ENCODE measurements at places on chromosomes 13 and 19. TPM values are rescaled to one million over a fixed set of nuclear protein-coding genes. Genes with fewer than 3 reads are reported as not detected.

- DNase-seq, result no peak
Observed at GRCh38 chr13:74966275-74966674, 515.7 kb downstream of the TBC1D4 start.

DNA sequence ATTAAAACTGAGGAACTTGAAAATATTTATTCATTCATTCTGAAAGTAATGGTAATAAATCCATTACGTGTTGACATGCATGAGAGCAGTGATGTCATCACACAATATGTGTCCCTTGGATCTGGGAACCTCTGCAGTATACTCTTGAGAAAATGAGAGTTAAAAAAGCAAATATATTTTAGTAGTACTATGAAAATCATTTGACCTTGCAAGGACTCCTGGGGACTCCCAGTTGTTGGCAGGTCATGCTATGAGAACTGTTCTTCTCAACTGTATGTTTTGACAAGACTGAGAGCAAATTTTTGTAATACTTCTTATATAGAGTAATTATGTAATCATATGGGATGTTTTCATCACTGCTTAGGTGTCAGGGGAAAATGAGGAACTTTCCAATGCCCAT, 249.4 kb downstream of the PCCA start:
- DNase-seq, result no peak

DNA sequence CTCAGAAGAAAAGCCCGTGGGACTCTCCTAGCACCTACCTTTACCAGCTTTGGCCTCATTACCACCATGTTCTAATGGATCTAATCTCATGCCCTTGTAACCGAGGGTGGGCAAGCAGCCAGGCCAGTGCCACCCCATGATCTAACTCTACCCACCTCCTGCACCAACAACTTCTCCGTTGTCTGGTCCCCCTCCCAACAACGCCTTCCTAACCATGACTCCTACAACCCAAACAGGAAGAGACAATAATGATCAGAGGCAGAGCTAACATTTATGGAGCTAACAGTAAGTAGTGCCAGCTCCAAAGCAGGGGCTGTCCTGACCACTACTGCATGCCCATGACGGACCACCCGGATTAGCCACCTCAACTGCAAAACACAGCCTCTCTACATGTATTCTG, 3.5 kb downstream of the USP12 start:
- DNase-seq, result no peak

DNA sequence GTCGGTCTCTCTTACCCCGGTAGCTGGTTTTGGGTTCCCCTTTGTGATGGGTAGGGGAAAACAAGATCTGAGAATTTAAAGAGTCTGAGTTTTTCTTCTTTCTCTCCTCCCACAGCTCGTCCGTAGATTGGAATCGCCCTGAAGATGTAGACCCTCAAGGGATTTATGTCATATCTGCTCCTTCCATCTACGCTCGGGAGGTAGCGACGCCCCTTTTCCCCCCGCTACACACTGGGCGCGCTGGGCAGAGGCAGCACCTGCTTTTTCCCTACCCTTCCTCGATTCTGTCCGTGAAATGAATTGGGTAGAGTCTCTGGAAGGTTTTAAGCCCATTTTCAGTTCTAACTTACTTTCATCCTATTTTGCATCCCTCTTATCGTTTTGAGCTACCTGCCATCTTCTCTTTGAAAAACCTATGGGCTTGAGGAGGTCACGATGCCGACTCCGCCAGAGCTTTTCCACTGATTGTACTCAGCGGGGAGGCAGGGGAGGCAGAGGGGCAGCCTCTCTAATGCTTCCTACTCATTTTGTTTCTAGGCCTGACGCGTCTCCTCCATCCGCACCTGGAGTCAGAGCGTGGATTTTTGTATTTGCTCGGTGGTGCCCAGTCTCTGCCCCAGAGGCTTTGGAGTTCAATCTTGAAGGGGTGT, 7.1 kb upstream of the SELENOV start:
- DNase-seq, result no peak

DNA sequence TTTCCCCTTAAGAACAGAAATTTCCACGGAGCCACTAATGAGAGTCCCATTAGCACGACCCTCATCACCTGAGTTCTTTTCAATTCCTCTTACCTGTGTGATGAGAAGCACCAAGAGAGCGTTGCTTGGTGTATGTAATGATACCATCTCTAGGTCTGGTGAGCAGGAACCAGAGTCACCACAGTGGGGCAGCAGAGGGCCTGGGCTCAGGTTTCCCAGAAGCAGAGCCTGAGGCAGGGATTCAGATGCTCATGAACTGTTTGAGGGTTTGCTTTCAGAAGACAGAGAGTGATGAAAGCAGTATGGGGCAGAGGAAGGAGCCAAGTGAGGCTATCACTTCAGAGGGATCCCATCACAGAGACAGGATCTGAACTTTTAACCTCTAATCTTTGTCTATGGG, 3.1 kb upstream of the PTPRH start:
- no peak for DNase-seq

DNA sequence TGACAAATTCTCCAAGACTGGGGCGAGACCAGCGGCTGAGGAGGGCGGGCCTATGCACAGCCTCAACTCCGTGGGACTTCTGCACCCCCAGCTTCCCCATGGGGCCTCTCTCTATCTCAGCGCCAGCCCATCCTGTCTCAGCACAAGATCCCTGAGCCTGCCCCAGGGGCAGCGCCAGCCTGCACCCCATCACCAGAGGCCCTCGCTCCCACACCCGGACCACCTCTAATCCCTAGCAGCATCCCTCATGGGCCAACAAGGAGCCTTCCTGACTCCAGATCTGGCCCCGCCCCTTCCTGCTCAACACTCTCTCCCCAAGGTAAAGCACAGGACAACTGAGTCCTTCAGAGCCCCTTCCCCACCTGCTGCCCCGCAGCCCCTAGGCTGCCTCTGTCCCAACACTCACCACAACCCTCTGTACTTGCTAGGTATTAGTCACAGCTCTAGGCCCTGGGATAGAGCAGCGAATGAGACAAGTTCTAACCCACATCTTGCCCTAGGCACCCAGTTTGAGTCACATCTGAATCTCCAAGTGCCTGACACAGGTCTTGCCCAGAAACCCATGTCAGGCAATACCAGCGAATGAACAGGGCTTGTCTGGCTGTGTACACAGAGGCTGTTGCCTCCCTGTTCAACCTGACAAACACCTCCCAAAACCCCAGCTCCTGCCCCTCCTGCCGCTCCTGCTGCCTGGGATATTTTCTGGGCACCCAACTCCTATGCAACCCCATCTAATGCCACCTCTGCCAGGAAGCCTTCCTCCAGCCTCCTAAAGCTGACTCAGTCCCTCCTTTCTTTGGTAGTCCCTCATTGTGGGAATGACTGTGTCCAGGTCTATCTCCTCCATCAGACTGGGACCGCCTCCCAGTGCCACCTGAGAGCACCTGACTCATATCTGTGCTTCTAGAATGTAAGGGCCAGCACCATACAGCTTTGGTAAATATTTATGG, 18.6 kb downstream of the GRIK5 start:
- no peak for DNase-seq

DNA sequence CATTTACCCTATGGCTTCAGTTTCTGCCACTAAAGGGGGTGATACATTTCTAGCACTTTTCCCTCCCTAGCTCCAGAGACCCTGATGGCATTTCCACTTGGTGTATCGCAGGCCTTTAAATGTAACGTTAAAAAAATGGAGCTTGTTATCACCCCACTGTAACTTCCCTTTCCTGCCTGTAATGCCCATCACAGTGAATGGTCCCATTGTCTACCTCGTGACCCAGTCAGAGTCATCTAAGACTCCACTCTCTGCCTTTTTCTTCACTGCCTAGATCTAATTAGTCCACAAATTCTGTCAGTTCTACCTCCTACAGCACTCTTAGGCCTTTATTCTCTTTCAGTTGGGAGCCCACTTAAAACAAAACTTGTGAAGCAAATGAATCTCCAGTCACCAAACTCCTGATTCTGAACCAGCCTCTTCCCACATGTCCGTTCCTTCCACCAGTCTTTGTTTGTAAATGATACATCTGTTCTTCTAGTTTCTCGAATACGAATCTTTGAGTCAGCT, 64.8 kb downstream of the NHLRC3 start:
- no peak for DNase-seq

- DNase-seq, result no peak
Observed at GRCh38 chr19:19417046-19417445, 11.6 kb downstream of the GATAD2A start.

- no peak for DNase-seq
Observed at GRCh38 chr19:296476-297225, 5.4 kb upstream of the PLPP2 start.

DNA sequence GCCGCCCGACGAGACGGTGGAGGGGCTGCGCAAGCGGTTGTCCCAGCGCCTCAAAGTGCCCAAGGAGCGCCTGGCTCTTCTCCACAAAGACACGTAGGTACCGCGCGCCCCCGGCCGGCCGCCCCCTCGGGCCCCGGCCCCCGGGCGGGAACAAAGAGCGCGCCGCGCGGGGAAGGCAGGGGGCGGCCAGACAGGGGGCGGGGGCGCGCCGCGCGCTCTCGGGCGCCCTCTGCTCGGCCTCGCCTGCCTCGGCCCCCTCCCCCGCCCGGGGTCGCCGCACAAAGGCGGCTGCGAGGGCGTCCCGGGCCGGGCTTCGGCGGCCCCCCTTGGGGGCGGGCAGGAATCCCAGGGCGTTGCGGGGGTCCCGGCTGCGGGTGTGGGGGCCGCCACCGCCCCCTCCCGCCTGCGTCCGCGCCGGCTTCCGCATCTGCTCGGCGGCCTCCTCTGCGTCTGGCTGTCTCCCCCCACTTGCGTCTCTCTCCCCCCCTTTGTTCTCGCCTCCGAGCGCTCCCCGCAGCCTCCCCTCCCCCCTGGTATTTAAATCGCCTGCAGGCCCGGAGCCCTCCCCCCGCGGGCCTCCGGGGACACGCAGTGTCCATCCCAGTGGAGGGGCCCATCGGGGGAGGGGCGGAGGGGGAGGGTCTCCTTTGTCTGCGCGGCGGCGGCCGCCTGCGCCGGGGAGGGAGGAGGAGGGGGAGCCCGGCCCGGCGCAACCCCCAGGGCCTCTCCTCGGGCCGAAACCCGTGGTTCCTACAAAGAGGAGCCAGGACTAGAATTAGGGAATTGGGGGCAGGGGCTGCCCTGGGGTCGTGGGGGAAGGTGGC, 2.3 kb downstream of the MIDN start:
- DNase-seq, result peak; percentile 59

GRCh38 chr13:114311387-114311786, 2.9 kb upstream of the CHAMP1 start:
- no peak for DNase-seq

DNA sequence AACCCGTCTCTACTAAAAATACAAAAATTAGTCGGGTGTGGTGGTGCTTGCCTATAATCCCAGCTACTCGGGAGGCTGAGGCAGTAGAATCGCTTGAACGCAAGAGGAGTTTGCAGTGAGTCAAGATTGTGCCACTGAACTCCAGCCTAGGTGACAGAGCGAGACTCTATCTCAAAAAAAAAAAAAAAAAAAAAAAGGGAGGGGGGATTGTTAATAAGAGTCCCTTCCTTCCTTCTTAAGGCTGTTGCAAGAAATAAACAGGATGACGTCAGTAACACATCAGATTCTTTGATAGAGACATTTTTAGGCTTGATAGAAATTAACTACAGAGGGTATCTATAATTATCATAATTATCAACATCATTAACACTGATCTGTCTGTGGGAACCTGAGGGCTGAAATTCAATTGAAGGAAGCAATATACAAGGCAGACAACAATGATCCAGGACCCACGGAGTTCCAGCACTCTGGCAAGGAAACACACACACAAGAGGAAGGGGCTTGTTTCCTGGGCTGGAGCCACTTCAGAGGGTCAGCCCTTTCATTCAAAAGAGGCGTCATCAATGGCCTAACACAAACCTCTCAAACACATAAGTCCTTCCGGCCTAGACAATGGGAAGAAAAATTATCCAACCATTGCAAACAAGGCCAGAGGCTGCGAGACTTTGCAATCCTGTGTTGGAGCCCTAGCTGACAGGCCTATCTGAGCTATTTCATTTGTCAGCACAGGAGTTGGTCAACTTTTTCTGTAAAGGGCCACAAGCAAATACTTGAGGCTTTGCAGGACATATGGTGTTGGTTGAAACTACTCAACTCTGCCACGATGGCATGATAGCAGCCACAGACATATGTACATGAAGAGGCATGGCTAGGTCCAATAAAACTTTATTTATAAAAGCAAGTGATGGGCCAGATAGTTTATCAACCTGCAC, 105.2 kb downstream of the INSR start:
- DNase-seq, result no peak

- DNase-seq, result no peak
Observed at GRCh38 chr19:16268676-16269319, 55.8 kb upstream of the KLF2 start.

DNA sequence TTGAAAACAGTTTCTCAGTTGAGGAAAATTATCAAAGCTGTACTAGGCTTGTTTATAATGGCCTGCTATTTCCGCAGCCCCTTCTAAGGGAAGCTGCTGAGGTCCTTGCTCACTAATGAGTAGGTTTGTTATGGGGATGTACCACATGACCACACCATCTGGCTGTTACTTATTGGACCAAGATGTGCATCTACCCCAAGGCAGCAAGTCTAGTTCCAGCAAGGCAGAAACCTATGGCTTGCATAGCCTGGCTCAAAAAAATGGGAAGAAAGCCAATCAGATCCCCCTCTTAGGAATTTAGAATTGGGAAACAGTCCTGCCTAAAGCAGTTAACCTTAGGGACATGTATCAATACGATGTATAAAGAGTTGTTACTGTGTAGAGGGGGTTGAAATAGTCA, 186.5 kb upstream of the SPRY2 start:
- DNase-seq, result no peak

DNA sequence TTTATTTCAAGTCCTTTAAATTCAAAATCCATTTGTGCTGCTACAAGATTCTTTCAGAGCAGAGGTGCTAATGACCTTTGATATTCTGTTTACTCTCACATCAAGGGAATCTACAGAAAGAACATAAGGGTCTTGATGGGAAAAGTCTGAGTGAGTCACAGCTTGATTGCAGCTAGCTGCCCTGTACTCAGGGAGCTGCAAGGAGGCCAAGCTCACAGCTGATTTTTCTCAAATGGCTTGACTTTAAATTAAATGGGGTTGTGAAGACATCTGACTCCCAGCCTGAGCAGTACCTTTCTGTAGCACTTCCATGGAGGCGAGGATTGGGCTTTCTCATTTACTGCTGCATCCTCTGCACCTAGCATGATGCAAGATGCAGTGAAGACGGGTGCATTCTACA, 62.5 kb downstream of the RAP2A start:
- no peak for DNase-seq

DNA sequence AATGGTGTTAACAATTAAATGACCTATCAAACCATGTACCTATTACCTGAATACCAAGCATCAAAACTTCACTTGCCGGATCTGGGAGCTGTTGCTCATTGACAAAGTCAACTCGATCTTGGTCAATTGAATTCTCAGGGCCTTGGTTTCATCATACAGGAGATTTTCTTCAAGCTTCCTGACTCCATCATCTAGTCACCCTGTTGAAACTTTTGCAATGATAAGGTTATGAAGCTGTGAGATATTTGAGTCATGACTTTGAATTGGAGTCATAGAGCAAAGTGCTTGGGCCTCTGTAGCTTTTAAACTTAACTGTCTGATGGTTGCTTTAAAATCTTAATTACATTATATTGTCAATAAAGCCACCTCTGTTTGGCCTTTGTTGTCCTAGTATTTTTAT, 260.9 kb downstream of the COG6 start:
- no peak for DNase-seq

- DNase-seq, result peak; percentile 100
Observed at GRCh38 chr19:10835089-10835753, 791 bp downstream of the TMED1 start.

GRCh38 chr19:3548606-3549005, 8.8 kb downstream of the MFSD12 start:
- no peak for DNase-seq

Gene MUC16
- not detected for total RNA-seq

Gene COX7A1
- 421 TPM for total RNA-seq

Gene KCNN4
- total RNA-seq, result 1.7 TPM

Gene CACNG8
- 0.05 TPM for total RNA-seq

Gene SLC44A2
- 82.0 TPM for total RNA-seq

Gene ZNF91
- 47.0 TPM for total RNA-seq

Gene CERS1
- 3.7 TPM for total RNA-seq

Gene CGB2
- total RNA-seq, result not detected

Gene IFNL3
- total RNA-seq, result not detected
